Activated T-cell treated with anti-CD3 and anti-CD28 coated beads, Interleukin-2, amount 50 U/mL, for 48 hours (primary cell): ENCODE measurements at places on chromosomes 6 and 20.

- no peak for DNase-seq
Measured at GRCh38 chr20:37723668-37724067, 29.8 kb downstream of the CTNNBL1 start.

GRCh38 chr6:9745476-9745875 lies 669.4 kb downstream of the TFAP2A start:
- no peak for DNase-seq

DNA sequence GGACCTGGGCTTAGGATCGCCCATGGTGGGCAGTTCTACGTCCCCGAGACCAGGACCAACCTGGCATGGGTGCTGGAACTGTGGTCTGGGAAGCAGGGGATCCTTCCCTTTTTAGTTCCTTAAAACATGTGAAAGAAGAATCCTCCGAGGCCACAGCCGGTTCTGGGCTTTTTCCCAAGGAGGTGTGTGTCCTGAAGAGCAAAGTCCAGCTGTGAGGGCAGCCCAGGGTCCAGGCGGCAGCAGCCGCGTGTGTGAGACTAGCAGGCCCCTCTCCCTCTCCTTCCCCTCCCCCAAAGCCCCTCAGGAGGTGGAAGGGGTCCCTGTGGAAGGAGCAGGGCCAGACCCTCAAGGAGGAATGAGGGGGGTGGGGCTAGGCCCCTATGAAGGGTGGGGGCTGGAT lies 35.1 kb upstream of the PCMTD2 start:
- DNase-seq, result no peak

- DNase-seq, result no peak
Measured at GRCh38 chr20:41342474-41343464, 2.1 kb downstream of the LPIN3 start.

GRCh38 chr6:74588094-74588832 lies 617.6 kb downstream of the COL12A1 start:
- DNase-seq, result no peak
